ENCODE measurements at places on chromosomes 6 and 20.

- no peak for DNase-seq
Observed at GRCh38 chr6:56532766-56533551, 109.7 kb downstream of the DST start.

GRCh38 chr20:2625062-2625461, 27.4 kb upstream of the NOP56 start:
- DNase-seq: no peak

- no peak for DNase-seq
Observed at GRCh38 chr6:79005024-79005423, 73.0 kb downstream of the PHIP start.

- no peak for DNase-seq
Observed at GRCh38 chr6:95545686-95546085, 31.6 kb upstream of the MANEA start.

DNA sequence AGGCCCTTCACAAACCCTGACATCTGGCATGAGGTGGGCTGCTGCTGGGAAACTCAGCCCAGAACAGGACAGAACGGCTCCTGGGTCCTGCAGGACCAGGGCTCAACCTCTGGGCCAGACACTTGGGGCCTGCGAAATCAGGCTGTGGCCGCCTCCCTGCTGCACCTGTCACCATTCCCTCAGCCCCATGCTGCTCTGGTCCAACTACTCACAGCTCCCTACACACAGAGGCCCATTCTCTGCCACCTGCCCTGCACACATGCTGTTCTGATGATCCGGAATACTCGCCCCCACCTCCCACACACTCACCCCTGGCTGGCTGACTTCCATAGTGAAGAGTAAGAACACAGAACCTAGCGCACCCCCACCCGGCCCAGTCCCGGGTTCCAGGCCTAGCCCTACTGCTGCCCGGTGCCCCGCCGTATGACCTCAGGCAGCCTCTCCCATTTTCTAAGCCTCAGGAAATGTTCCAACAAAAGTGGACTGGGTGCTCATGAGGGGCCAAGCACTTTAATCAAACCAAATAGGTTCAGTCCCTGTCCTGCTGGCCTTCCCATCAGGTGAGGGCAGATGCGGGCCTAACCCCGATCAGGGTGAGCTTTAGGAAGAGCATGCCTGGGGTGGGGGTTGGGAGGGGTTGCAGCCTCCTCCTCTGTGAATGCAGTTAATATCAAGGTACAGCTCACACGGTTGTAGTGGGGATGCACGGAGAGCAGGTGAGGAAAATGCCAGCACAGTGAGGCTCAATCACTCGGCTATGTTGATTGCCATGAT, 3.9 kb downstream of the PEDS1 start:
- DNase-seq: no peak

- no peak for DNase-seq
Observed at GRCh38 chr6:5670381-5670780, 336.3 kb downstream of the NRN1 start.

GRCh38 chr6:33013608-33014007, 4.2 kb upstream of the HLA-DOA start:
- no peak for DNase-seq

DNA sequence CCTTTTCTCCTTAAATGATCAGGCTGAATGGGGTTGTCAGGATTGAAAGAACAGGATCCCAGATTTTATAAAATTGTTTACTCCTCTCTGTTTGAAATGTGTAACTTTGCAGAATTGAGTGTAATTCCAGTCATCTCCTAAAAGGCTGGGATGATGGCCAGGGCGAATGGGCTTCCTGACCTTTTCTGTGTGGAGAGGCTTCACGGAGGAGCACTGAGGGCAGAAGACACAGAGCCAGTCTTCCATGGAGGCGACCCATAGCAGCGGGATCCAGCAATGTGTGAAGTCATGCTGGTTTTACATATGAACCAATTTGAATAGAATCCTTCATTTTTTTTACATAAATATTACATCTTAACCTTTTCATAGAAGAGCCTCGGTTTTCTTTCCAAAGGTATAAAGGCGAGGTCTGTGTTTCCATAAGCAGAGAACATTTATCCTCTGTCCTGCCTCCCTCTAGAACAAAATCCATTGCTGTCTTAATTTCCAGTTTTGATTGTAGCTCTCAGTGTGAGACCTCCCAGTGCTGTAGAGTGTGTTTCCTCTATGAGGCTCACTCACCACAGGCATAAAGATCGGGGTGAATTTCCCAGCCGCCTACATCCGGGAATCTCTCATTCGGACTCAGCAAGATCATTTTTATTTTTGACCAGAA, 369.7 kb upstream of the FLRT3 start:
- DNase-seq: no peak

DNA sequence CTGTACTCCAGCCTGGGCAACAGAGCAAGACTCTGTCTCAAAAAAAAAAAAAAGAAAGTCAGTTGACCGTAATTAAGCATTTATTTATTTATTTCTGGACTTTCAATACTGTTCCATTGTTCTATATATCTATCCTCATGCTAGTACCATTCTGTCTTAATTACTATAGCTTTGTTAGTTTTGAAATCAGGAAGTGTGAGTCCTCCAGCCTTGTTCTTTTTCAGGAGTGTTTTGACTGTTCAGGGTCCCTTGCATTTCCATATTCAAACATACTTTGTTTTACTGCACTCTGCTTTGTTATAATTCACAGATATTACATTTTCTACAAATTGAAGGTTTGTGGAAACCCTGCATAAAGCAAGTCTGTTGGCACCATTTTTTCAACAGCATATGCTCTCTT, 36.7 kb upstream of the ASXL1 start:
- DNase-seq: no peak

- no peak for DNase-seq
Observed at GRCh38 chr20:14477125-14477524, 139.7 kb upstream of the FLRT3 start.

DNA sequence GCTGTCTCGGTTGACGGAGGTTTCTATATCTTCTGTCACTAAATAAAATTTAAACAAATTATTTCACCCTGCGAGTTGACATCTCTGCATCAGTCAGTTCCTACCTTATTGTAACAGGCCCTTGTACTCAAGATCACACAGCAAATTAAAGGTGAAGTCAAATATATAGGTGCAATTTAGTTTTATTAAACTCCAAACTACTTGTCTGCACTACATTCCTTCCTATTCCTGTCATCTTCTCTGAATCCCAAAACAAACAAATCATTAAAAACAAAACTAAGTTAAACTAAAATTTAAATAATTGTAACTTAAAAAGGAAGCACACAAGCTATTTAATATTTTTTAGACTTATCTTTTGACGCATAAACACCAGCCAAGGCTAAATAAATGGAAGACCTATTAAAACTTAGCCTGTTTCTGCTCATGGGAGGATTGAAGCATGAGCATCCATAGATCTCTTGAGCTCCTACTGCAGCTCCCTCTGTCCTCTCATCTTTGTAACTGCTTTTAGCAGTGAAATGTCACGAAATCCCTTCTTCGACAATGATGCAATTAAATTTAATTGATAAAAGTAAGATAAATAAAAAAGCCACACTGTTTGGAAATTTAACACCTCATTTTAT, 1152.3 kb upstream of the GJE1 start:
- no peak for DNase-seq

DNA sequence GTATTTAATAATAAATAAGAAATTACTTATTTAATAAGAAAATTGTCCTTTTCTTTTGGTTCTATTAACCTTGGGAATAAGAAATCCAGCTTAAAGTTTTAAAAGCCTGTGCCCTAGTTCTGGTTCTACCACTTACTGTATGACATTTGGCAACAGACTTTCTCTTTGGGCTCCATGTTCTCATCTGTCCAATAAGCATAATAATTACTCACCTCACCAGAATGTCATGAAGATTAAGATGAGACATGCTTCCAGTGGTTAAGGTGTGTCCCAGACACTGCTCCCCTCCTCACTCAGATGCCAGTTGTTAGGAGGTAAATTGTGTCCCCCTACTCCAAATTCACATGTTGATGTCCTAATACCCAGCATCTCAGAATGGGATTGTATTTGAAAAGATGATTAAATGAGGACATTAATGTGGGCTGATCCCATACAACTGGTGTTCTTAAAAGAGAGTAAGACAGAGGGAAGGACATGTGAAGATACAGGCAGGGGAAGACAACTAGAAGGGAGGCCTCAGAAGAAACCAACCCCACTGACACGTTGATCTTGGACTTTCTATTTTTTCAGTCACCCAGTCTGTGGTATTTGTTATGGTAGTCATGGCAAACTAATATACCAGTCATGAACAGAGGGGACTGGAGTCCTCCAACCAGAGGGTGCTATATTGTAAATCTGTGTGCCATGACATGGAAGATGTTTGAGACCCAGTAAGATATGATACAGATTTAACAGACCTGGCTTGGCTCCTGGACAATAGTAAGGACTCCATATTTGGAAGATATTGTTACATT, 6.4 kb upstream of the MICAL1 start:
- DNase-seq: no peak

GRCh38 chr20:34242879-34243278, 1.7 kb downstream of the ASIP start:
- DNase-seq: no peak

GRCh38 chr6:139654888-139655782, 280.7 kb upstream of the CITED2 start:
- DNase-seq: no peak

DNA sequence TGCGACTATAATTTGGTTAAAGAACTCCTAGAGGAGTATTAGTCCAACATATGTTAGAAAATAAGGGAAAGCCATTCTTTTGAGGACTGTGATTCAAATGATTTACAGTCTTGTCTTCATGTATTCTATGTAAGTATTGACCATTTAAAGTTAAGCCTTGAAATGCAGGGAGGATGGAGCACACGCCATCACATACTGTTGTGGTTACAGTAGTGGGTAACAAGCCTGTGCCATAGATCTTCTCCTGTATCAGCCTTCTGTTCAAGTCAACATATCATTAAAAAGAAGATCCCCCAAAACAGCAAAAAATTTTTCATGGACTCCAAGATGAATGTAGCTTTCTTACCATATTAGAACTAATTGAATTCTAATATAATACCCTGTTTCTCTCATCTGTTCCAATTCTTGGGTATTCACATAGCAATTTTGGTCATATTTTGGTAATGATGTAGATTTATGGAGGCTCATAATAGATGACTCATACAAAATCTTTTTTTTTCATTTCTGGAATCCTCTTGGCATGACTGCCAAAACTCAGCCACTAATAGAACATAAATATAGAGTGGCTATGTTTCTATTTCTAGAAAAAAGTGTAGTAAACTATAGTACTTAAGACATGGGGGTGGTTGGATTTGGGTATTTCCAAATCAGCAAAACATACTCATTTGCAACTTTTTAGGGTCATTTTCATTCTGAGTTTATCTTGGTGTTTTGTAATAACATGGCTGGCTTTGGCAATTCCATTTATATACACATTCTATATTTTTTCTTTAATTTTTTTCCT, 413.5 kb downstream of the BCKDHB start:
- no peak for DNase-seq

DNA sequence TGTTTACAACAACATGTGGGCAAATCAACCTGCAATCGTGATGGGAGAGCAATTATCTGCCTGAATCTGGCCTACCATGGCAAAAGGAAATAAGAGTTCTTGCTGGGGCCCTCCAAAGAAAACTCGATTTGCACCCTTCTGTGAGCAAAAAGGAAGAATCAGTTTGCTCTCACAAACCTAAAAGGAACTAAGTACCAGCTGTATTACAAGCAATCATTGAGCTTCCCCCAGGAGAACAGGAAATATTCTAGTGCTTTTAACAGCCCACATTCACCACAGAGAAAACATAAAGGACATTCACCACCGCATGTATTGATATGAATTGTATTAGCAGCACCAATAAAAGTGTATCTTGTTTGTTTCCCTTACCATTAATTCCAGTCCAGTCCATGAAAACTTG, 75.0 kb downstream of the MBOAT1 start:
- no peak for DNase-seq

GRCh38 chr20:17710379-17711266, 10.9 kb downstream of the BANF2 start:
- no peak for DNase-seq

GRCh38 chr20:9919271-9920014, 80.6 kb upstream of the PAK5 start:
- DNase-seq: no peak

DNA sequence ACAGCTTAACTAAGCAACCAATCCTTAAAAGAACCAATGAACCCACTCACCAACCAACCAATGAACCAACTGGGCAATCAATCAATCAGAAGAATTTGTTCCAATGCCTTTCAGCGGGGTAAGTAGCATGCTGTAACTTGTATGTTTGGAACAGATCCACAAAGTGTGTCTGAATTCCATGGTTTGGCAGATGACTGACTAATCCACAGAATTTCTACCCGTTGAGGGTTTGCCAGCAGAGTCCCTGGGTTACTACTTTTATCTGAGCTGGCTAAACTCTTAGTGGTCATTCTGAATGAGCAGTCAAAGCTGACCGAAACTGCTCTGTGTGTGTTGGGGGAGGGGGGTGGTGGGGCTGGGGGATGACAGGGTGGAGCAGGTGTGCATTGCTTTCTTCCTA, 125.0 kb upstream of the JAG1 start:
- no peak for DNase-seq

DNA sequence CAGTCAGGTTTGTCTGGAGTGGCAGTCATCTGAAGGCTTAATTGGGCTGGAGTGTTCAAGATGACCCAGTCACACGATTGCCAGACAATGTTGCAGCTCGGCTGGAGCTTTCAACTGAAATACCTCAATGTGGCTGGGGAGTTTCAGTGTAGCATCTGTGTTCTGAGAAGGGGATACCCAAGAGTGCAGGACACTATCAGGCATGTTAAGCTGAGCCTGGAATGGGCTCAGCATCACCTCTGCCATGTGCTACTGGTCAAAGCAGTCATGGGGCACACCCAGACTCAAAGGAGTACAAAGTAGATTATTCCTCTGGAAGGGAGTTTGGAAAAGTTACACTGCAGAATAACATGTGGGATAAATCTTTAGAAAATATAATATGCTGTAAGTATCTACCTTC, 363.9 kb downstream of the KIF16B start:
- DNase-seq: no peak

DNA sequence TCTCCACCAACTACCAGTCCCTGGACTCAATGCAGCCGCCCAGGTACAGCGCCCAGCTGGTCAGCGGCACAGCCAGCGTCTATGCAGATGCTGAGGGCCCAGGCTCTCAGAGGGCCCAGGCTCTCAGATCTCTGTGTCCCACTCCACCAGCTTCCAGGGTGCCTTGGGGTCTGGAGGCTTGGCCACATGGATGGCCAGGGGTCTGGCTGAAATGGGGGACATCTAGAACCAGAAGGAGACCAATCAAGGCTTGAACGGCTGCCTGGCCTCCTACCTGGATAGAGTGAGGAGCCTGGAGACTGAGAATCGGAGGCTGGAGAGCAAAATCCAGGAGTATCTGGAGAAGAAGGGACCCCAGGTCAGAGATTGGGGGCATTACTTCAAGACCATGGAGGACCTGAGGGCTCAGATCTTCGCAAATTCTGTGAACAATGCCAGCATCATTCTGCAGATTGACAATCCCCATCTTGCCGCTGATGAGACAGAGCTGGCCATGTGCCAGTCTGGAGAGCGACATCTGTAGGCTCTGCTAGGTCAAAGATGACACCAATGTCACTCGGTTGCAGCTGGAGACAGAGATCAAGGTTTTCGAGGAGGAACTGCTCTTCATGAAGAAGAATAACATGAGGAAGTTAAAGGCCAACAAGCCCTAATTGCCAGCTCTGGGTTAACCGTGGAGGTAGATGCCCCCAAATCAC, 44.1 kb upstream of the GRM4 start:
- no peak for DNase-seq

GRCh38 chr6:22102671-22103070, 194.2 kb downstream of the PRL start:
- no peak for DNase-seq

Measured in NCI-H345 (cell line).